Fibroblast of villous mesenchyme (primary cell): ENCODE measurements at places on chromosomes 3 and 15. TPM values are rescaled to one million over a fixed set of nuclear protein-coding genes. Genes with fewer than 3 reads are reported as not detected.
A peak's percentile ranks its signal among the peaks of the same experiment; 100 is the strongest.

GRCh38 chr3:55963601-55964000 lies 476.5 kb upstream of the WNT5A start:
- no peak for DNase-seq

DNA sequence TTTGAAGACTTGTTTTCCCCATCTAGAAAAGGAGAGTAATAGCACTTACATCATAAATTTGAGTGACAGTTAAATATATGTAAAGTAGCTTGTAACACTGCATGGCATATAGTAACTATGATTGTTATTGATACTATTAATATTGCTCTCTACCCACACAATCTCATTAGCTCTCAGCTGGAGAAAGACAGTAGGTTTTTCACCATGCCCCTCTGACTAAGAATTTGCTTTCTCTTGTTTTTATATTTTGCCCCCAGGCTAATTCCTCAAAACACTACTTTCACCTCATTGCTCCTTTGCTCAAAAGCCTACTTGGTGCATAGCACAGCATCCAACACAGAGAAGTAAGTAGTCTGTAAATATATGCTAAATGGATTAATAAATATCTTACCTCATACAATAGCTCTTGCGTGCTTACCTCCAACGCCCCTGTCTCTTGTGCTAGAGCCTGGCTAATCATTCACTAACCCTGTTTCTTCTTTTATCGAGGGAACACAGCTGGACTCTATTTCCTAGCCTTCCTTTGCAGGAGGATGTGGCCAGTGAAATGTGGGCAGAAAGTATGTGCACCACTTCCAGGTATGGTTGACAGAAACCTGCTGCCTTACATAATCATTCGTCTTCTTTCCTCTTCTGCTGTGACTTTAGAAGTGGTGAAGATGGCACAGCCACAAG lies 190.0 kb downstream of the PLCH1 start:
- DNase-seq, result no peak

GRCh38 chr15:93900476-93901400 lies 330.6 kb upstream of the MCTP2 start:
- DNase-seq, result peak; percentile 40

DNA sequence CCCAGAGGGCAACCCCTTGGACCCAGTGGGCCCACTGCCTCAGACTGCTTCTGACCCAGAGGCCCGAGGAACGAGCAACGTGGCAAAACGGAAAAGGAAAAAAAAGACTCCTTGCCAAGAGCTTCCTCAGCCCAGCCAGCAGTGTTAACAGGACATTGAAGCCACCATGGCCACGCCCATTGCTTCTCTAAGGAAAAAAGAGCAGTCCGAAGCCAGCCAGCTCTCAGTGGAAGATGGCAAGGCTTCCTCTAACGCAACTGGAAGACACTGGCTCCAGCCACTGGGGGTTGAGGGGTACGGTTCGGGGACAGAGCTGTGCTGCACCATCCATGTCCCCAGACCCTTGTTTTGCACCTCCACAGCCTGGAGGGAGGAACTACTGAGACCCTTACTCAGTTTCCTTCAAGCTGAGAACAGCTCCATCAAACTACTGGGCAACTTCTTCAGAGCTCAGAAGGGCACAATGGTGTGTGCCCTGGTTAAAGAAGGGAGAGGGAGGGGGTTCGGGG lies 10.7 kb downstream of the BMF start:
- DNase-seq, result peak; percentile 52

DNA sequence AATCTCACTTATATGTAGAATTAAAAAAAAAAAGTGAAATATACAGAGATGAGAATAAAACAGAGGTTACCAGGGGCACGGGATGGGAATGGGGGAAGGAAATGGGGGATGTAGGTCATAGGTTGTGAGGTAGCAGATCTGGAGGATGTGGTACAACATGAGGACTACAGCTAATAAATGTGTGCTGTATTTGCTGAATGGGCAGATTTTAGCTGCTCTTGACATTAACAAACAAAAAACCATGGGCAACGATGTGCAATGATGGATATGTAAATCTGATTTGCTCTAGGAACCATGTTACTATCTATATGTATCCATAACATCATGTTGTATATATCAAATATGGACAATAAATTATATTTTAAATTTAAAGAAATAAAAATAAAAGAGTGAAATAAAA lies 87.4 kb downstream of the FGF12 start:
- DNase-seq, result no peak

- no peak for DNase-seq
Observed at GRCh38 chr15:69920221-69920620, 177.5 kb downstream of the TLE3 start.

DNA sequence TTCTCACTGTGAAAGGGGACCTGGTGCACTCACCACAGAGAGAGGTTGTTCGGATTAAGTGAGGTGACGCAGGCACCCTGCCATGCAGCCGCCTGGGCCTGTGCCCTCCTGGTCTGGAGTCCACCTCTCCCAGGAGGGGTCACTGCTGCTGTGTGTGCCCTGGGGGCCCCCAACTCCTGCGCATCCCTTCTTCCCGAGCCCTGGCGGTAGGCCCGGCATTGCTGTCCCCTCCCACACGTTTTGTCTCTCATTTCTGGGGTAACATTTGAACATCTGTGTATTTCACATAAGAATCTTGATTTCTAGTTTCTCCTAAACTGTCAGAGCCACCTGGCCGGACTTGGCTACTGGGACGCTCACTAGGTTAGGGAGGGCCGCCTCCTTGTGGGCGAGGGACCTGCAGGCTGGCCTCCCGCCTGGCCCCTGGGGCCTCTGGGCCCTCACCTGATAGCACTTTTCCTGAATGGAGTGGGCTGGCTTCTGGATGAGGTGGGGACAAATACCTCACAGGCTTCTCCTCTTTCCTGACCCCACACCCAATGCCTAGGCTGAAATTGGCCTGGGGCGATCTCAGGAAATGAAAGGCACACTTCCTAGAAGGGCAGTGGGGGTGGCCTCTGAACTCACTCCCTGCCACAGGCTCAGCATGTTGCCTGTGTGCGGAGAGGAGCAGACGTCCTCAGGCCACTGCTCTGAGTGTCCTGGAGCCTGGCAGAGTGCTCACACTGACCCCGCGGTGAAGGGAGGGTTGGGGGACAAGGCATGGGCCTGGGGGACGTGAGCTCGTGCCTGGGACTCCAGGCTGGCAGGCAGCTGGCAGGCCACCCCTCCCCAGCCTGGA lies 104.2 kb upstream of the PRR23E start:
- no peak for DNase-seq

- no peak for DNase-seq
Observed at GRCh38 chr15:76376029-76376428, 39.5 kb downstream of the ISL2 start.

GRCh38 chr3:66531256-66531655 lies 30.4 kb upstream of the LRIG1 start:
- no peak for DNase-seq

GRCh38 chr3:49020330-49021212 lies 1.4 kb upstream of the NDUFAF3 start:
- DNase-seq, result peak; percentile 16

DNA sequence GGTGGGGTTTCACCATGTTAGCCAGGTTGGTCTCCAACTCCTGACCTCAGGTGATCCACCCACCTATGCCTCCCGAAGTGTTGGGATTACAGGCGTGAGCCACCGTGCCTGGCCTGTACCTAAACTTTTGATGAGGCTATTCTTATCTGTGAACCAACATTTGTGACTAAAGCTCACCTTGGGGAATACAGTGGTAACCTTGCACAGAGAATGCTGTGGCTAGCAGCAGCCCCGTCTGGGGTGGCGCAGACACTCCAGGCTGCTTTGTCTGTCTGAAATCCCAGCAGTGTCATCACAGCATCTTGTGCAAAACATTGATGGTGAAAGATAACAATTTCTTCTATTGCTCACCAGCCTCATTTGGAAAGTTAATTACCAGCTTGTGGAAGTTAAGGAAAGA lies 58.9 kb downstream of the CMTM8 start:
- DNase-seq, result no peak

GRCh38 chr3:195094191-195094921 lies 176.6 kb downstream of the XXYLT1 start:
- peak; percentile 34 for DNase-seq

GRCh38 chr3:40875581-40875980 lies 323.7 kb upstream of the CTNNB1 start:
- DNase-seq, result no peak

GRCh38 chr3:184156522-184156955 lies 1.4 kb downstream of the DVL3 start:
- peak; percentile 77 for DNase-seq

- no peak for DNase-seq
Observed at GRCh38 chr15:22839046-22839695, 705 bp downstream of the NIPA2 start.

- no peak for DNase-seq
Observed at GRCh38 chr3:53996141-53996874, 104.6 kb upstream of the SELENOK start.

- DNase-seq, result peak; percentile 58
Observed at GRCh38 chr3:71062952-71063772, 520.4 kb downstream of the FOXP1 start.

- no peak for DNase-seq
Observed at GRCh38 chr15:83694536-83694935, 40.6 kb downstream of the ADAMTSL3 start.

GRCh38 chr3:25575001-25575400 lies 89.7 kb downstream of the TOP2B start:
- DNase-seq, result no peak

DNA sequence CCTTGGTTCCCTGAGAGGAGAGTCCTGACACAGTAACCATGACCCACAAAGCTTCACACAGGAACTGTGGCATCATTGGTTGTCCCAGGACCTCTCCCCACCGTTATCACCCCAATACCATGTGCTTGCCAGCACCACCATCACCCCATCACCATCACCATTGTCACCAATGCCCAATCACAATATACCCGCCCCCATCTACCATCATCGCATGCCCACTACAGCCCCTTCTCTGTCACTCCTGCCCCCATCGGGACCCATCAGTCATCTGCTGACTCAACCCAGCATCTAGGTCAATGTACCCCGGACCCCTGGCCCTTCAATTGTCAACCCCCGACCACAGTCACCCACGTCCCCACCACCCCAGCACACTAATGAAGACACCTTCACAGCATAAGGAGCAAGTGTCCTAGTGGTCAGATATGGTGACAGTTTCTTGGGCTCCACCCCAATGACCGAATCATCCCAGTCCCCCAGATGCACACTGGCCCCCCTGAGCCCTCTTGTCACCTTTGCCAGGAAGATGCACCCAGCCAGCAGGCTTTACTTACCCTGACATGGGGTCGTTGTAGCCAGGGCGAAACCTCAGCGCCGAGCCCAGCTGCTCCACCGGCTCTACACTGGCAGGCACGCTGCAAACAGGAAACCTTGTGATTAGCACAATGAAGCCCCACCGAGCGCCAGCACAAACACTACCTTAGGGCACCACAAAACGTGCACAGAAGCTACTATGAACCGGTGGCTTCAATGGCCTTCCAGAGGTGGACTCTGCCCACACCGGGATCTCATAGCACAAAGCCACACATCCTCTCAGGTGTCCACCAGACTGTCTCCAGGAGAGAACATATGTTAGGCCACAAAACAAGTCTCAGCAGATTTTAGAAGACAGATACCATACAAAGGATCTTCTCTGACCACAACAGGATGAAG lies 25.1 kb downstream of the SHISA5 start:
- DNase-seq, result no peak

- DNase-seq, result no peak
Observed at GRCh38 chr15:59887211-59887610, 116.9 kb upstream of the FOXB1 start.

DNA sequence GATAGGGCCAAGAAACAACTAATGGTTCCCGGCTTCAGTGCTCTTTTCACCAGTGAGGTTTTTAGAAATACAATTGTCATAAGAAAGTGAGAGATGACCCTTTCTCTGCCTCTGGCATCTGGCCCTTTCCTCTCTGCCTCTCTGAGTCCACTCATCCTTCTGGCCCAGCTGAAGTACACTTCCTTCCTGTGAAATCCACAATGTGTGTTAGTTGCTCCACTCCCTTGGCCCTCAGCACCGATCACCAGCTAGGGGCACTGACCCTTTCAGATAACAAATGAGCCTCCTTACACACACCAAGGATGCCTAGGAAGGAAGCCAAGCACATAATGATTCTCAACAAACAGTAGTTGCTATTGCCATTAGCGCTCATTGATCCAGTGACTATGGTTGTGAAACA lies 2.9 kb upstream of the CAV3 start:
- no peak for DNase-seq

DNA sequence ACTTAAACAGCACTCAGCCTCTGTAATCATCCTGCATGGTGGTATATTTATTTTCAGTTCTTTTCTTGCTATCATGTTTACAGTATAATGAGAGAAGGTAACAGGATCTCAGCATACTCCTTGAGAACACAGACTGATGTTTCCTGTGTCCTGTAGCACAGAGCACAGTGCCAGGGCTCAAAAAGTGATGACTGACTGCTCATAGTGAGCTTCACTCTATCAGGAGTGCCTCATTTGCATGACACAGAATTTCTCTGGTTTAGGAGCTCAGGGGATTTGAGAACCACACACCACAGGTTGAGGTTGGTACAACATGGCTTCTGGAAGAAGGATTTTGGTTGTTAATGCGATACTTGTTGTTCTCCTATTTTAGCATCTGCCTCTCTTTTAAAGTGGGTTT lies 68.5 kb upstream of the SLC2A2 start:
- DNase-seq, result no peak

- no peak for DNase-seq
Observed at GRCh38 chr3:71893702-71894479, 108.9 kb upstream of the PROK2 start.

DNA sequence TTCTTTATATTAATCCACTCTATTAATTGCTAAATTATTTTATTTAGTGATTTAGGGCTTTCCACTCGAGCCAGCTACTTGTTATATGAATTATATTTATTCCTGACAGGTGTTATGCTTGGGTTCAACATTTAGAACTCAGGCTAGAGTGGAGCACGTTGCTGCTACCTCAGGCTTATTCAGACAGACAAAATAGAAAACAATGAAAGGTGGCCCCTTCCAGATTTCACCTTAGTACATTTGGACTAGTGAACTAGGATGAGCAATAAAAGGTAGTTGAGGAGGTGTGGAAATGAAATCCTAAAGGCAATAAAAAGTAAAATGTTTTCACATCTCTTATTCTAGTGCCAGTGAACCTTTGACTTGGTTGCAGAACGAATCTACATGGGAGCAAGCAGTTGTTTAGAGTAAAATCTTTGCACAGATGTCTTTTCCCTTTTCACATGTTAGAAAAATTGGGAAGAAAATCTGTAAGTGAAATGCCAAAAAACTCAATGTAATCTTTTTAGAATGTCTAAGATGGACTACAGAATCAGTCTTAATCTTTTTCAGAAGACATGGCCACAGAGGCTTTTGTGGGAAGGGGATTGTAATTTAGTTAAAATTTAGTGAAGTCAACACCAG lies 63.8 kb downstream of the AKAP13 start:
- DNase-seq, result no peak

- no peak for DNase-seq
Observed at GRCh38 chr3:94001191-94001590, 21.2 kb downstream of the ARL13B start.

Gene SELENOT
- total RNA-seq, result 112 and 186 TPM in 2 replicates

Gene BFSP2
- total RNA-seq, result not detected in 2 replicates

Gene HACD2
- 19.3 and 51.8 TPM in 2 replicates for total RNA-seq

Gene CCDC54
- not detected in 2 replicates for total RNA-seq

Gene STARD9
- 9.1 and 11.0 TPM in 2 replicates for total RNA-seq

Gene P2RY1
- 0.32 and 0.43 TPM in 2 replicates for total RNA-seq

Gene CNTN6
- under 0.01 and 0.97 TPM in 2 replicates for total RNA-seq

Gene GPR160
- under 0.01 and 0.43 TPM in 2 replicates for total RNA-seq

Gene COL8A1
- total RNA-seq, result 324 and 401 TPM in 2 replicates

Gene SI
- not detected in 2 replicates for total RNA-seq

Gene GP5
- total RNA-seq, result 0.32 TPM in 1 of 2 replicates, not detected in the other

Gene ZKSCAN7
- 5.8 and 6.0 TPM in 2 replicates for total RNA-seq

Gene GP9
- total RNA-seq, result not detected in 2 replicates

Gene MELTF
- total RNA-seq, result 4.7 and 5.2 TPM in 2 replicates

Gene CHRNA3
- under 0.01 TPM in 1 of 2 replicates, not detected in the other for total RNA-seq

Gene KCNMB2
- total RNA-seq, result under 0.01 TPM in 1 of 2 replicates, not detected in the other

Gene SECISBP2L
- total RNA-seq, result 43.5 and 74.3 TPM in 2 replicates
